ENCODE measurements at places on chromosomes 11 and 22.
A peak's percentile ranks its signal among the peaks of the same experiment; 100 is the strongest.

DNA sequence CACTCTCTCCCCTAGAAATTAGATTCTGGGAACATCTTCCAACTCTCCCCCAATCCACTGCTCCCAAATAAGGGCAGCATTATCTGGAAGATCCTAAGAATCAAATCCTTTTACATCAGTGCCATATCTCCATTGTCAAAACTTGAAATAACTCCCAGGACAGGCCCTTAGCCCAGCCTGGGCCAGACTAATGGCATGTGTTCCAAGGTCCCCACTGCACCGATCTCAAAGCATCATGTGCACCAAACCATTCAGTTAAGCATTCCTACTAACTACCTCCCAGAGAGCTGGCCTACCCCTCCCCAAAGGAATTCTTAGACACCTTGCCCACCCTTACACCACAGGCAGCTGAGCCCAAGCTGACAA is 44.2 kb upstream of the POU2AF1 start:
- DNase-seq, result no peak

- no peak for DNase-seq
Observed at GRCh38 chr11:9789910-9790309, 126.0 kb downstream of the SWAP70 start.

- no peak for DNase-seq
Observed at GRCh38 chr11:70468256-70469195, 70.2 kb downstream of the CTTN start.

- DNase-seq, result no peak
Observed at GRCh38 chr22:32336771-32337424, 20.8 kb upstream of the RFPL3 start.

- DNase-seq, result no peak
Observed at GRCh38 chr11:26078231-26078821, 253.6 kb upstream of the ANO3 start.

- no peak for DNase-seq
Observed at GRCh38 chr22:46897246-46897623, 134.8 kb downstream of the TBC1D22A start.

DNA sequence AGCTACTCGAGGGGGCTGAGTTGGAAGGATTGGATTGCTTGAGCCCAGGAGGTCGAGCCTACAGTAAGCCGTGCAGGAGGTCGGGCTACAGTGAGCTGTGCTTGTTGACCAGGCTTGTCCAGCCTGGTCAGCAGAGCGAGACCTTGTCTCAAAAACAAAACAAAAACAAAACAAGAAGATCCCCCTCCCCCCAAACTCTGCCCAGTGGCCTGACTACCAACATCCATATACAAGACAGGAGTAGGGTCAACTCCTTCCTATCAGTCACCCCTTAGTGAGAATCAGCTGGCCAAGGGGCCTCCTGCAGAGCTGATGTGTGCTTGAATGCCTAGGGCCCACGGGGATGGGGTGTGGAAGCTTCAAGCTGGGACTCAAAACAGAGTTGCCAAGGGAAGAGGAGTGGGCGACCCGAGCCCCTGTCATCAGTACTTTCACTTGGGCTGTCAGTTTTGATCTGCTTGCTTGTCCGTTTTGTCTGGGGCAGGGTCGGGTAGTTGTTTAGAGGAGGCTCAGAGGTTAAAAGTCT is 942 bp upstream of the TSPAN18 start:
- DNase-seq, result no peak

GRCh38 chr22:22670076-22670795 is 25.8 kb downstream of the GGTLC2 start:
- DNase-seq, result no peak

DNA sequence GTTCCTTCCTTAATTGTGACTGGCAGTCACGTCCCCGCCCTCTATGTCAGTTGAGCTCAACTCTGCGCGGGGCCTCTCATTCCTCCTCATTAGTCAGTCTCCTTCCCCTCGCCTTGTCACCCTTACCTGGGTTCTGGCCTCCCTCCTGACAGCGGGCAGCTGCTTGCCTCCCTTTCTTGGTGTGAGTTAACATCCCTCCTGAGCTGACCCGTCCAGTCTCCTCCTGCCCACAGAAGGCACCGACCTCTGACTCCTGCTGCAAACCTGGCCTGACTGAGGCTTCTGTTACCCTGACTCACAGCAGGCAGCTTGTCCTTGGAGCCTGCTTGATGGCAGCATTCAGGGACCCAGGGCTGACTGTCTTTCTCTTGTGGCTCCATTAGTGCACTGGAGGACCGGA is 45.2 kb downstream of the GRIK4 start:
- DNase-seq, result no peak

GRCh38 chr11:200224-201003 is 6.8 kb downstream of the BET1L start:
- DNase-seq, result no peak

- no peak for DNase-seq
Observed at GRCh38 chr11:82995754-82996398, 75.8 kb downstream of the RAB30 start.

DNA sequence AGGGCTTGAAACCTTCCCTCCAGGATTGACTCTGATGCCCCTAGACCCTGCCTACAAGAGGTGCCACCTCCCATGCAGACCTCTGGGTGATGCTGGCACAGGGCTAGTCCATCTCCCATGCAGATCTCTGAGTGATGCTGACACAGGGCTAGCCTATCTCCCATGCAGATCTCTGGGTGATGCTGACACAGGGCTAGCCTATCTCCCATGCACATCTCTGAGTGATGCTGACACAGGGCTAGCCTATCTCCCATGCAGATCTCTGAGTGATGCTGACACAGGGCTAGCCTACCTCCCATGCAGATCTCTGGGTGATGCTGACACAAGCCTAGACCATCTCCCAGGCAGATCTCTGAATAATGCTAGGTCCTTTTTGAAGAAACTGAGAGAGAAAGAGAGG is 321.7 kb downstream of the NTM start:
- DNase-seq, result no peak

GRCh38 chr11:128040603-128041002 is 546.8 kb downstream of the ETS1 start:
- no peak for DNase-seq

- no peak for DNase-seq
Observed at GRCh38 chr22:45526281-45526680, 23.6 kb downstream of the FBLN1 start.

- no peak for DNase-seq
Observed at GRCh38 chr22:20999350-21000206, 2.3 kb downstream of the THAP7 start.

DNA sequence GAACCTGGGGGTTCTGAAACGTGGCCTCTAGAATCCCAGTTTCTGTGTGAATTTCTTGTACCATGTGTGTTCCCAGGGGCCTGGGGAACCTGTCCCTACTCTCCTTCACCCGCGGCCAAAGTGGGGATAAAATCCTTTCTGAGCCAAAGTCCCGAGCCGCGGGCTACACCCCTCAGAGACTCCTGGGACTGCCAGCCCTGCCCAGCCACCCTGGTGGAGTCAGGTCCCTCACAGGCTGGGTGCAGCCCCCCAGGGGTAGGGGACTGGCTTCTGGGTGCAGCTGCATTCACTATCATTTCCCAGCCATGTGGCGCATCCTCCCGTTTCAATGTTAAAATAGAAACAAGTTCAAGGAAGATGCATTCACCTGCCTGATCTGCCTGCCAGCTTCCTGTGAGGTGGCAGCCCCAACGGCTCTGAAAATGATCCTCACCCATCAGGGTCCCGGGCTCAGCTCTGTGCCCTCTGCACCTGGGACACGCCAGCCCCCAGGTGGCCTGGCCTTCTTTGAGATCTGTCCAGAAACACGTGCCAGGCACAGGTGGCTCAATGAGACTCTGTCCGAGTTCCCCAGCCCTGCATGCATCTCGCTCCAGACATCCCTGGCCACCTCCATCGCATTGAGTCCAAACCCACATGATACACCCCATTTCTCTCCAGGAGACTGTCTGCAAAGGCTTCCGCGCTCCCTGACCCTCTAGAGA is 338.8 kb downstream of the CTTN start:
- DNase-seq, result no peak

DNA sequence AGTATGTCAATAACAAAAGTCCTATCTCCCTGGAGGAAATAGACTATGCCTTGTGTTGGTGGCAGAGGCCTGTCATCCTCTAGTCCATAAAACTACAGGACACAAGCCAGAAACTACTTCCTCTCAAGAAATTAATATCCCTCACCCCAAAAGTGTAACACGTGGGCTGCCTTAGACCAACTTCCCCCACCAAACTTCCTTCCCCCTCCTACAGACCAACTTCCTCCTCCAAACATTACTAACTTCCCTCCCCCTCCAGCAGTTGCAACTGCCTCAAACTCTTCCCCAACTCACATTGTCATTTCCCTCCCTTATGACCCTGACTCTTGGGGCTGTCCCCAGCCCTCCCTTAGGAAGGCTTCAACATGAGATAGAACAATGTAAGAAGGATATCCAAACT is 6.3 kb downstream of the OR52K2 start:
- no peak for DNase-seq

GRCh38 chr22:19178065-19178656 is 375 bp downstream of the SLC25A1 start:
- DNase-seq, result no peak

- peak; percentile 51 for DNase-seq
Observed at GRCh38 chr11:44977493-44977984, 26.9 kb upstream of the TP53I11 start.

DNA sequence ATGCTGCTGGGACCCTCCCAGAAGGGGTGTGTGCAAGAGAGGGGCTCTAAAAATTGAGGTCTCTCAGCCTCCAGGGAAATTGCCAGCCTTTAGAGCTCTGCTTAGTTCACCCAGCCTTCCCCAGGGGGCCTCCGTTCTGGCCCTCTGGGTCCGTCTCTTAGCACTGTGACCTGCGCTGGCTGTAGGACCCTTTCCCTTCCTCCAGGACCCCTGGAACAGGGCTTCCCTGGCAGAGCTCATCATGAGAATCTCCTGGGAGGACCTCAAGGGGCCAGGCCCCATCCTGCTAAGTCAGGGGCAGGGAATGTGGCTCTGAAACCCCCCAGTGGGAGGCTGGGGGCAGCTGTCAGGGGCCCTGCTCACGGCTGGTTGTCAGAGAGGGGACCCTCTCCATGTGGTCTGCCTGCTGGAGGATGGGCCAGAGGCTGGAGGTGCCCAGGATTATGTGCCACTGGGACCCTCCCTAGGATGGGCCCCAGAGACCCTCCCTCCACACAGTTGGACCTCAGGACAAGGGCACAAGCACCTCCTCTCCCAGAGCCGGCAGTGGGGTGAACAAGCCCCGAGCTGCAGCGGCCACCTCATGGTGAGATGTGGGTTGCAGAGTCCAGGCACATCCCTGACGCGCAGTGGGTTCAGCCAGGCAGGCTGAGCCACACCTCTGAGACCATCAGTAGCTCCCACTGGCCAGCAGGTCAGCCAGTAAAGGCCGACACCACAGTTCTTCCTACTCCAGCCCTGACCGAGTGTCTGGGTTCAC is 27.1 kb upstream of the GAL start:
- no peak for DNase-seq

- DNase-seq, result no peak
Observed at GRCh38 chr22:49767355-49768062, 60.2 kb downstream of the BRD1 start.
